Activated CD4-positive, alpha-beta T cell treated with anti-CD3 and anti-CD28 coated beads, Interleukin-2, Interleukin-6, amounts not matched to agents 100 ng/mL and 50 ng/mL, durations not matched to agents 16 hours and 8 hours (primary cell): ENCODE measurements at places on chromosomes 16 and 17.

DNA sequence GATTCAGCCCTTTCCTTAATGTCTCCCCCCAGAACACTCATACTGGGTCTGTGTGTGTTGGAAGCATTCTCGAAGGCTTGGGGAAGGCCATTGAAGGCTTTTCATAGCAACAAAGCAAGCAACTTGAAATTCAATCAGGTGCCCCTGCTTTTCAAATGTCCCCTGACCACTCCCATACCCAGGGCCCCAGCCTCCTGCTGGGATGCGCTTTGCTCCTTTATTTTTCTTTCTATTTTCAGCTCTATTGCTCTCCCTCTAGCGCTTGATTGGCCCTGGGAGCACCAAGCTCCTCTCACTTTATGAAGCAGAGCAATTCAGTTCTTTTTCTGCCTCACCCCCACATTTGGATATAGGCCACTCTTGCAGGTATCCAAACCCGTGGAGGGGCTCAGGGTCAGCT, 92.0 kb downstream of the WSCD1 start:
- no peak for DNase-seq

GRCh38 chr17:64282753-64283080, 19.7 kb upstream of the TEX2 start:
- no peak for DNase-seq

GRCh38 chr17:40900809-40901356, 15.8 kb upstream of the KRT20 start:
- DNase-seq = no peak

GRCh38 chr17:77708936-77709335, 249.6 kb upstream of the TNRC6C start:
- no peak for DNase-seq

DNA sequence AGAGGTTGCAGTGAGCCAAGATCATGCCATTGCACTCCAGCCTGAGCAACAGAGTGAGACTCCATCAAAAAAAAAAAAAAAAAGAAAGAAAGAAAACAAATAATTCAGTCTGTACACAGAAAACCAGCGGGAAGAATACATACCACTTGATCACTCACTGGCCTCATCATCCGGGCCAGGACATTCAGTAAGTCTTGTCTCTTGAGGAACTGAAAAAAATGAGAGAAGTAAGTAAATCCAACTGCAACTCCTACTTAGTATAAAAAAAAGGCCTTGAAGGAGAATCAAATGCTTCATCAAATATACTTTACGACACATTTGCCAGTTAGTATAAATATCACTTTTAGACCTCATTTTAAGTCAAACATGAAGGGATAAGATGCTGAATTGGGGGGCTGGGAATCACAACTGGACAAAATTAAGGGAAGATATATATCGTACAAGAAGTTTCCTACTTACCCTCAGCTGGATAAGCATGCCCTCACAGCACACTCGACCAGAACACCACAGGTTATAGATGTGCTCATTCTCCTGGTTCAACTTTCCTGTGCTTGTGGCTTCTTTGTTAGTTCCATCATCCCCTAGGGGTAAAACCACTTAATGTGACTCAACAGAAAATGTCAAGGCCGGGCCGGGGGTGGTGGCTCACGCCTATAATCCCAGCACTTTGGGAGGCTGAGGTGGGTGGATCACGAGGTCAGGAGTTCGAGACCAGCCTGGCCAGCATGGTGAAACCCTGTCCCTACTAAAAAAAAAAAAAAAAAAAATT, 12.4 kb downstream of the CCDC47 start:
- no peak for DNase-seq

GRCh38 chr17:27569257-27569722, 61.7 kb upstream of the LGALS9 start:
- DNase-seq = peak; percentile 75

DNA sequence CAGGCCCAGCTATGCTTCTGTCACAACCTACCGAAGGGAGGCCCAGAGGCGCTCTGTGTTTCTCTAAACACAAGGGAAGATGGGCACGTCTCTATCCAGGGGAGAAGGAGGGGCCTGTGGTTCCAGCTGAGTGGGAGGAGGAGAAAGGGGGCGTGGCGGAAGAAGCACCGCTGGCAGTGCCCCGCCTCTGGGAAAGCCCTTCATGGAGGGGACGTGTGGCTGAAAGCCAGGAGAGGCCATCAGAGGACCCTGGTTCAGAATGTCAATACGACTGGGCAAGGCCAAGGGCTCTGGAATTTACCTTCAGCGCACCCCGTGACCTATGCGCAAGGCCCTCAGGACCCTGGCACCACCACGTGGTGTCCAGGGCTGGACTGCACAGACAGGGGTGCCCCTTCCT, 12.3 kb upstream of the SLC38A8 start:
- no peak for DNase-seq

DNA sequence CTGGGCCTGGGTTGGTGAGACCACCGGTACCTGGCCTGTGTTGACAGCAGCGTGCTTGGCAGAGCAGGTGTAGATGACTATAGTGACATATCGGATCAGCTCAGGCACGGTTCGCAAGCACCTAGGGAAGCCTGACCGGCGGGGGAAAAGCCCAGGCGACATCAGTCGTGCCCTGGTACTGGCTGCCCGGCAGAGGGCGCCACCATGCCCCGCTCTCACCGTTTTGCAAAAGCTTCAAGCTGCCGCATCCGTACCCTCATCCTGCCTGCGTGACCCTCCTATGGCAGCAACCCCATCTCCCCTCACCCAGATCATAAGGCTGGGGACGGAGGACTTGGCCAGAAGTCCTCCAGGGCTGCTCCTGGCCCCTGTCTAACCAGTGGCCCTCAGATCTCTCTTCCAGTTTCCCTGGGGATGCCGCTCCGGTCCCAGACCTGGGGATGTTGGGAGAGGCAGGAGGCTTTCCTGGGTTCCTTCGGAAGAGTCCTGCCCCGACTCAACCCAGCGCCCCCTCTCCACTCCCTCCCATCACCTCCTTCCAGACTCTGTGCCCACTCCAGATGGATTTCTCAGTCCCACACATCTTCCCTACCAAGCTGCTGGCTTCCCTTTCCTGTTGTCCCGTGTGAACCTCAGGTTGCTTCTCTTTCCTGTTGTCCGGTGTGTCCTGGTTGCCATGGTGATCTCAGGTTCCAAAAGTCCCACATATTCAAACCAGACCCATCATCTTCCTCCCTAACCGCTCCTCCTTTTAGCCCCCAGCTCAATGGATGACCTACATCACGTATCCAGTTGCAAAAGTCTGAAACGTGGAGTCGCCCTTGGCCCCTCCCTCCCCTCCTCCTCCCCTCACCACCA, 13.7 kb downstream of the ALOX12B start:
- peak; percentile 88 for DNase-seq

GRCh38 chr16:78952630-78953029, 647.9 kb downstream of the MAF start:
- DNase-seq = no peak

GRCh38 chr17:35087731-35088355, 24.3 kb upstream of the RFFL start:
- peak; percentile 67 for DNase-seq

GRCh38 chr16:66152823-66153393, 213.6 kb upstream of the CDH5 start:
- no peak for DNase-seq

DNA sequence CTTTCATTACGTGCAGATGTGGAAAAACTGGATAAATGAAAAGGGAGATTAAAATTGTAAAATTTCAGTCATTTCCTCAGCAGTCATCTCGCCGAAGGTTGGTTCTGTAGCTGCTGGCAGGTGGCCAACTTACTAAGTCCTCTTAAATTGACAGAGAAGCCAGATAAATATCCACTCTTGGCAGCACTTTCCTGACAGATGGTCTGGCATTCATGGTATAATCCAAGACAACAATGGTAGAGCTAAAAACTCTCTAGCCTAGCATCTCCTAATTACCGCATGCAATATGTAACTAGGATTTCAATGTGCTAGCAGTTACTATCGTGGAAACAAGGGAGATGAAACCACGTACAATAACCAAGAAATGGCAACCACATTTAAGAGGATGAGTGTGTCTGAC, 306.3 kb downstream of the CNTNAP4 start:
- no peak for DNase-seq

GRCh38 chr16:73949574-73950320, 346.9 kb upstream of the PSMD7 start:
- DNase-seq = no peak

DNA sequence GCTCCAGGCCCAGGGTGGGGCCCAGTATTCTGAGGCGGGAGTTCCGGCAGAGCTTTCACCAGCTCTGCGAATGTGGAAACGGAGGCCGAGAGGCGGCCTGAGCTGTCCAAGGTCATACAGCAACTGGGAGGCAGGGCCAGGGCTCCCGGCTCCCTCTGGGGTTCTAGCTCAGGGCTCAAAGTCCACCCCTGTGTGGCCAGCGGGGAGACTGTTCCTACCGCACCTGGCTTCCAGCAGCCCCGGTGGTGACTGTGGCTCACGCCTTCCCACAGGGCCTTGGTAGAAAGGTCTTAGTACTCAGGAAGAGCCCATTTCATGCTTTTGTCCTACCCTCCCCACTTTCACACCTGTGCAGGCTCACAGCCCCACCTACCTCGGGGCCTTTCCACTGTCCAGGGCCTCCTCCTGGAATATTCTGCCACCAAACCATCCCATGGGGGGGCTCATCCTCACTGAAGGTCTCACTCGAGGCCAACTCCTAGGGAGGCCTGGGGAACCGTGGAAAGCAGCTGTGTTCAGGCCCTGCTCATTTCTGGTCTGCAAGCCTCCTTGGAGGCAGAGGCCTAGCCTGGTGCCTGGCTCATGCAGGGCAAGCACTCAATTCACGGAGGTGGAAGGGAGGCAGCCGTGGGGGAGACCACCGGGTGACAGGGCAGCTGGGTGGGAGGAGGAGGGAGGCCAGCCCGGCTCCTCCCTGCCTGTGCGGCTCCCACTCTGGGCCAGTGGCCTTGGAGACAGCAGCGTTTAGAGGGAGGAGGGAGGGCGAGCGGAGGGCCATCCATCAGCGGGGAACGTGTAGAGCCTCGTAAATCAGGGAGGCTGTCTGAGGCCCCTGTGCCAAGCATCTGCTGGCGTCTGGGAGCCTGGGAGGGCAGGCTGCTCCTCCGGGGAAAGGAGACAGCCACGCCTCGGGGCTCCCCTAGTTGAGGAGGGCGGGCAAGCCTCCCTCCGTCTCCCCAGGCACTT, 12.7 kb upstream of the DOC2B start:
- no peak for DNase-seq

DNA sequence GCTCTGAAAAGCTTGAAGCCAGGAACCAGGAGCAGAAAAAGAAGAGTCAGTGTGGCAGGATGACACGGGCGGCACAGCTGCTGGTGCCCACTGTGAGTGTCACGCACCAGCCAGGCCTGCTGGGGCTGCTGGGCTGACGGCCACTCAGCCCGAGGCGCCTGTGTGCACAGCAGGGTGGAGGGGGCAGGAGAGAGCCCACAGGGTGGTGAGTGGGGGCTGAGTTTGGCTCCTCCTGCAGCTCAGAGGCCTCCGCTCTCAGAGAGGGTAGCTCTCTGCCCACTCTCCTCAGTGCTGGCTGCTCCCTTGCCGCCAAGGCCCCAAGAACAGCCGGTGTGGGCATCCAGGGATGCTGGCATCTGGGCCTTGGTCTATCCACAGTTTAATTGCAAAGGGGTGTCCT, 59.6 kb downstream of the GSG1L start:
- DNase-seq = no peak

GRCh38 chr16:51084074-51084928, 66.8 kb downstream of the SALL1 start:
- no peak for DNase-seq

DNA sequence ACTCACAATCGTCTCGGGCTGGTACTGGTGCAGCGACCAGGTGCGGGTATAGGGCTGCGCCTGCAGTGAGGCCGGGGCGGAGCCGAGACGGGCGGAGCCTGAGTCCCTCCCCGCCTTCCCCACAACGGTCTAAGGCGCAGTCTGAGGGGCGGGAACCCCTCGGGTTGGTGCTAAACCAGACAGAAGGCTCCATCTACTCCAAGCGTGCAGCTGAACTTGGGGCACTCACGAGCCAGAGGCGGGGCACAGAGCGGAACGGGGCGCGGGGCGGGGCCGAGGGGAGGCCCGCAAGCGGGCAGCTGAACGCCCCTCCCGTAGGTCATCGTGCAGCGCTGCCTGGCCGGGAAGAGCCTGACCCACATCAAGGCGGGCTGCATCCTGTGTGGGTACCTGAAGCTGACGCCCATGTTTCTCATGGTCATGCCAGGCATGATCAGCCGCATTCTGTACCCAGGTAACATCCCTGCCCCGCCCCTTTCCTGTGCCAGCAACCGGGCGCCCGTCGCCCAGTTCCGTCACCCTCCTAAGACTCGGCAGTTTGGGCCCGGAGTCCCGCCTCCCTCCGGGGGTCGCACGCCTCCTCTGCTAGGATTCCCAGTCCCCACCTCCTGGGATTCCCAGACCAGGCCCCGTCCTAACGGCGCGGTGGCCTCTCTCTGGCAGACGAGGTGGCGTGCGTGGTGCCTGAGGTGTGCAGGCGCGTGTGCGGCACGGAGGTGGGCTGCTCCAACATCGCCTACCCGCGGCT, 5.0 kb downstream of the SLC5A2 start:
- peak; percentile 58 for DNase-seq

DNA sequence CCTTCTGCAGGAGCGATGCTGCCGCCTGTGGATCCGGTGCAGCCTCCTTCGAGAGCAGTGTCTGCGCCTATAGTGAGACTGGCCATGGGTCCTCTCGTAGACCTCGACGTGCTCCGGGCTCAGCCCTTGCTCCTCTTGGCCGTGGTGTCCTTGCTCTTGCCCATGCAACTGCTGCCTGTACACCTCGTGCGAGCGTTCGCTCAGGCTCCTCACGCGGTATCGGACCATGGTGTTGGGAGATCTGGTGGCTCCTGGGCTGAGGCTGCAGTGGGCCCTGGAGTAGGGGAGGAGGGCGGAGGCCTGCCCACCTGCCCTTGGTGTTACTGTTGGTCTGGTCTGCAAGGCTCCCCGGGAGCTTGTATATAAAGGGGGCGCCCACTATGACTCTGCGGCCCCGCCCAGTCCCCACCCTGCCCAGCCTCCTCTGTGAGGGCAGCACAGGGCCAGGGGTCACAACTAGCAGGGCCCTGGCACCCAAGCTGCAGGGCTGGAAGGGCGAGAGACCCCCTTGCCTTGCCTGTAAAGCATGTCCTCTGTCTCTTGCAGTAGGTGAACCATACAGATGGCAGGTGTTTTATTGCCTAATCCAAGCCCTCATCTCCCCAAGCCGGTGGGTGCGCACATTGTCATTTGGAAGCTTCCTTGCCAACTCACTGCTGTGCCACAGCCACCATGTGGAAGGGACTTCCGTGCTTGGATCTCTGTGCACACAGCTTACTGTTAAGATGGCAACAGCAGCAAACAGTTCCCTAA, at the start of gene PRM2:
Gene PRM2 (minus strand): TSS at position 338 of the 753 bp plus-strand sequence. CDS start 110 bp downstream, at position 228.
- DNase-seq = no peak

- no peak for DNase-seq
Observed at GRCh38 chr16:799111-799947, 1.2 kb downstream of the GNG13 start.

GRCh38 chr17:44604768-44605485, 47.6 kb downstream of the FZD2 start:
- no peak for DNase-seq

GRCh38 chr17:44308320-44308818, at the start of gene RUNDC3A:
TSS of gene RUNDC3A (plus strand) at chr17:44308601. CDS start at chr17:44308833, 232 bp downstream.
- DNase-seq = peak; percentile 76

- DNase-seq = no peak
Observed at GRCh38 chr16:30557707-30557956, 542 bp downstream of the ZNF764 start.

GRCh38 chr16:19284207-19284606, 1.3 kb upstream of the CLEC19A start:
- peak; percentile 13 for DNase-seq

- peak; percentile 65 for DNase-seq
Observed at GRCh38 chr17:41811549-41812380, at the start of gene P3H4. TSS of gene P3H4 (minus strand) at chr17:41811949. CDS start at chr17:41811915, 34 bp downstream.
